B cell (primary cell): ENCODE measurements at places on chromosomes 13 and 19. TPM values are rescaled to one million over a fixed set of nuclear protein-coding genes. Genes with fewer than 3 reads are reported as not detected.

Gene FBXO17
- total RNA-seq: not detected in 2 replicates

Gene ZNF71
- 9.0 and 9.3 TPM in 2 replicates for total RNA-seq

Gene GDF15
- not detected in 2 replicates for total RNA-seq

Gene CLDND2
- total RNA-seq: 0.87 and 1.9 TPM in 2 replicates

Gene DACH1
- not detected in 2 replicates for total RNA-seq

Gene ZNF324B
- total RNA-seq: 15.0 and 17.4 TPM in 2 replicates

Gene IGFL1
- total RNA-seq: not detected in 2 replicates

Gene B3GNT3
- total RNA-seq: not detected in 2 replicates
